ENCODE measurements at places on chromosomes 7 and 10.

DNA sequence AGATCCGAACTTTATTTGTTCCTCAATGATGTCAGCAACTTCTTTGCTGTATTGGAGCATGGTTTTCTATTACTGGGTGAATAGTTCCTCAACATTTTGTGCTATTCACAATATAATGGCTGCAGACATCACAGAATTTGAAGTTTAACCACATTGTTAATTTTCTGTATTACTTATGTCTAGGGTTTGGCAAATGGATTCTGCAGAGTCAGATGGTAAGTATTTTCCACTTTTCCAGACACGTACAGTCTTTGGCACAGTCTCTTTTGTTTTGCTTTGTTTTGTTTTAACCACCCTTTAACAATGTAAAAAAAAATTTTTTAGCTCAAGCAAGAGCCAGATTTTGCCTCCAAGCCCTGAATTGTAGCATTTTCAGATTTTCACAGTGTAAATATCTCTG, 36.8 kb upstream of the FOXK1 start:
- no peak for DNase-seq

- peak; percentile 70 for DNase-seq
Observed at GRCh38 chr10:68231106-68231816, 652 bp downstream of the ATOH7 start.

- no peak for DNase-seq
Observed at GRCh38 chr7:44735403-44736165, 13.1 kb upstream of the ZMIZ2 start.

- DNase-seq: no peak
Observed at GRCh38 chr7:105230486-105230885, 158.2 kb downstream of the SRPK2 start.

DNA sequence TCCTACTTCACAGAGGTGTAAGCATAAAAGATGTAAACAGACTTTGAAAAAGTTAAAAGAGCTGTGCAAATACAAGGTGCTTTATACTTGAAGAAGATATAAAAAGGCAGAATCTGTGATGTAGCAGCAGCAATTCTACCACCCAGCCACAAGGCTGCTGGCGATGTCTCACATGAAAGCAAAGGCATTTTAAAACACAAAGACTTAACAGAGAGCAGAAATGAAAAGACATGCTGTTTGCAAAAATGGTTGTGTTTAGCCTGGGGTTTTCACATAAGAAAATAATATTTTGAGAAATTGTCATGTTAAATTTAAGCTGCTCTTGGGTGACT, 85.5 kb upstream of the ZNF800 start:
- DNase-seq: no peak

GRCh38 chr10:71649631-71650030, 69.9 kb downstream of the C10orf105 start:
- no peak for DNase-seq

DNA sequence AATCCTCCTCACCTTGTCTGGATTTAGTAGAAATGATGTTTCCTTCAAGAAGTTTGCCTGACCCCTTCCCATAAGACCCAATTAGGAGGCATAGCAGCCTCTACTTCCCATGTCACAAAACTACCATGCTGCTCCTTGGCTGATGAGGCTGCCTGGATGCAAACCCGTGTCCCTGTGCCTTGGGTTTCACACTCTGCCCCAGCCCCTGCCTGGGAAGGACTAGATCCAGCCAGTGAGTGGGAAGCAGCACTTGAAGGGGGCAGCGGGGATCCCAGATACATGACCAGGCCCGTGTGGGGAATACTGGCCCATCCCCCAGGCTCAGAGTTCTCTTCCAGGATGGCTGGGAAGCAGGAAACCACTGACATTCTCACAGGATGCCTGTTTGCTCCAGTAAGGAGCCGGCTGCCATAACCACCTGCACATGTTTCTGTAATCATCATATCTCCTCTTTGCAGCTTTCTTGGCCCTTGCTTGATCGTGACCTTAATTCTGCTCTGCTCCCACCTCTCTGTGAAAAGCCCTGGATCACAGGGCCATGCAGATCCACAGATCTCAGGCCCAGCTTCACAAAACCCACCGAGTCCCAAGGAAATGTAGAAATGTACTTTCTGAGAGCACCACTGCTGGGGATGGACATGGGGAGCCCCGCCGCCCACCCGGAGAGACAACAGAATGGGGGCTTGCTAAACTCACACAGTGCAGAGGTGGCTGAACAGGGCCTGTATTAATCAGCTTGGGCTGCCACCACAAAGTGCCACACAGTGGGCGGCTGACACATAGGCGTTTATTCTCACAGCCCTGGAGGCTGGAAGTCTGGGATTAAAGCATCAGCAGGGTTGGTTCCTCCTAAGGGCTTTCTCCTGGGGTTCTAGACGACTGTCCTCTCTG, 287.8 kb upstream of the IGFBP3 start:
- DNase-seq: no peak

DNA sequence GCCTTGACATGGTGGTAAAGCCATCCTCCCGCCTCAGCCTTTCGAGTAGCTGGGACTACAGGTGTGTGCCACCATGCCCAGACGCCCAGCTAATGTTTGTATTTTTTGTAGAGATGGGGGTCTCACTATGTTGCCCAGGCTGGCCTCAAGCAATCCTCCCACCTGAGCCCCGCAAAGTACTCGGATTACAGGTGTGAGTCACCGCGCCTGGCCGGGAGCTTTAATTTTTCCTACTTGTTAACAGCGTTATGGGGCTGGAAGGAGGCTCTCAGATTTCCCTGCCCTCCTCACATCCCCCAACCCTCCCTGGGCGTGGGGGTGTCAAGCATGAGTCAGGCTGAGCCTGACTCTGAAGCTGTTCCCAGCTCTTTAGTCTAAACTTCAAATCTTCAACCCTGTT, 8.3 kb downstream of the ALKBH4 start:
- no peak for DNase-seq

DNA sequence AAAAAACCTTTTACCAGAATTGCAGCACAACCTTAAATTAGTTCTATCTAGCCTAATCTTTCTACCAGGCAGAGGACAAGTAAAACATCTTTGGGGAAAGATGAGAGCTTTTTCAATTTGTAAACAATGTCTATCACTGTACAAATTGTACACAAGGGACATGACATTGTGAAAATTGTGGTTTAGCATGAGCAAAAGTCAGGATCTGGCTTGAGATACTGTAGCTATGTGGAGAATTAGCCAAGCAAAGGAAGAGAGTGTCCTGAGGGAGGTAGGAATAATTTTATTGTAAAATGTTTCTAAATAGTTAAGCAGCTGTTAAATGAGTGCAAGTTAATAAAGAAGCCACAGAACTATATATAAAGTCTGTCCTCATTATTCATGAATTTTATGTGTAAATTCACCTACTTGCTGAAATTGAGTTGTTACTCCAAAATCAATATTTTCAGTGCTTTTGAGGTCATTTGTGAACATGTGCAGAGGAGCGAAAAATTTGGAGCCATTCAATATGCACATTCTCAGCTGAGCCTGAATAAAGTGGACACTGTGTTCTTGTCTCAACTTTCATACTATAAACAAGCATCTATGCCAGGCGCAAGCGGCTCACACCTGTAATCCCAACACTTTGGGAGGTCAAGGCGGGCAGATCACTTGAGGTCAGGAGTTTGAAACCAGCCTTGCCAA, 42.8 kb upstream of the POM121L12 start:
- no peak for DNase-seq

DNA sequence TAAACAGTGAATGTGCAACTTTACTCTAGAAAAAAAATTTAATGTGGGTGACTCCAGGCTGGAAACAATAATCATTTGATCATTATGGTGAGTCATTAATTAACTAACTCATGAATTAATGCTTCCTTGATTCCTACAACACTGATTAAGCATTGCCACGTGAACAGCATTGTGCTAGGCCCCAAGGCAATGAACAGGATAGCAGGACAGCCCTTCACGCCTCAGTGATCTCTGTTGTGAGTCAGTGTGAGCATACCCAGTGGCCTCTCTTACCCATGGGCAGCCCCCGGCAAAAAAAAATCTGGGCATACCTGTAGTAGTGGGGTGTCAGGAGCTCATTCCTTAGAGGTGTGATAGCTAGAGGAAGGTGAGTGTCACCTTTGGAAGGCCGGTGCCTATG, 76.0 kb downstream of the DENND2A start:
- no peak for DNase-seq

GRCh38 chr10:122847782-122848604, 2.3 kb upstream of the CUZD1 start:
- DNase-seq: peak; percentile 2

DNA sequence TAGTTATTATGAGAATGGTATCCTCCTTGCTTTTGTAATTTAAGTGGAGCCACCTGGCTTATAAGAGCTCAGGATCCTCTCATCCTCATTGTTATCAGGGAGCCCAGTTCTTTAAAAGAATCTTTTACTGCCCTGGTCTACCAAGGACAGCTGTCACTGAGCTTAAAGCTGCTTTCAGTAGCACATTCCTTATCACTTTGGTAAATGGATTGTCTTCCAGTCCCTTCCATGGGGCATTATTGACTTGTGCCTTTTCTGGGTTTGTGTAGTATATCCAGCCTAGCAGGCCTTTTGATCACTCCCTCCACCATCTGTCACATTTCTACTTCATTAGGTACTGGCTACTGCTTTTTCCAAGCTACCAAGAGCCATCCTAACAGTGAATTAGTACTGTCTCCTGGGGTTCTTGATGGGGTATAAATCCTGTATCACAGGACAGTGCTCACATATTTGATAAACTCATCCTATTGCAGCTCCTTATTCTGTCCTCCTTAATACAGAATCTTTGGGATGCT, 208.9 kb downstream of the TMEM26 start:
- DNase-seq: no peak

DNA sequence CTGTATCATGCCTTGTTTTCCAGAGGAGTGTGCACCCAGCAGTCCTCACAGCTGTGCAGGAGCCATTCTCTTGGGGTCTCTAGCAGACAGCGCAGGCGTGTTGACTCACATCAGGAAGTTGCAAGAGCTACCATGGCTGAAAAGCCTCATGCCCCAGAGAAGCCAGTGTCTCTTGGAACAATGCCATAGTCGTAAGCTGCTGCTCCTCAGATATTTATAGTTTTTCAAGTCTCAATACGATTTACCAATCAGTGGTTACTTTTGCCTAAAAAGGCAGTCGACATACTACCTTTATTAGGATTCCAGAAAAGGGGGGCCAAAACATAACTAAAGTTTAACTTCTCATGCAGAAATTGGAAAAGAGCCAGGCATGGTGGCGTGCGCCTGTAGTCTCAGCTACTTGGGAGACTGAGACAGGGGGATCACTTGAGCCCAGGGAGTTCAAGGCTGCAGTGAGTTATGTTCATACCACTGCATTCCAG, 407.7 kb downstream of the PARD3 start:
- no peak for DNase-seq

DNA sequence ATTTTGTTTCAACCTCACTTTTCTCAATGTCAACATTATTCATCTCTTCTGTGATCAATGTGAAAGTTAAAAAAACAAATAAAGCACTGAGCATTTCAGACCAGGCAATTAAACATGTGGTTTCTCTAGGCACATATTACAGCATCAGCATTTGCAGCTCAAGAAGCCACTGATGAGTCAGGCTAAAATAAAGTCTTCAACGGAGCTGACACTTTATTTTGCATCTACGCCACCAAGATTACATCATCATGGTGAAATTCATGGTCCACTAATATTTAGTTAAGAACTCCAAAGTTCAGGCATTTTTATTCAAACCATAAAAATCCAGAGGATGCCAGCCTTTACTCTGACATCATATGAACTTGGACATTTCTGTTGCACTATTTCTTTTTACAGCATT, 33.0 kb downstream of the MAGI2 start:
- no peak for DNase-seq

- DNase-seq: no peak
Observed at GRCh38 chr7:155506854-155507337, 39.5 kb downstream of the CNPY1 start.

GRCh38 chr7:43260980-43261878, 148.8 kb downstream of the HECW1 start:
- DNase-seq: peak; percentile 68

DNA sequence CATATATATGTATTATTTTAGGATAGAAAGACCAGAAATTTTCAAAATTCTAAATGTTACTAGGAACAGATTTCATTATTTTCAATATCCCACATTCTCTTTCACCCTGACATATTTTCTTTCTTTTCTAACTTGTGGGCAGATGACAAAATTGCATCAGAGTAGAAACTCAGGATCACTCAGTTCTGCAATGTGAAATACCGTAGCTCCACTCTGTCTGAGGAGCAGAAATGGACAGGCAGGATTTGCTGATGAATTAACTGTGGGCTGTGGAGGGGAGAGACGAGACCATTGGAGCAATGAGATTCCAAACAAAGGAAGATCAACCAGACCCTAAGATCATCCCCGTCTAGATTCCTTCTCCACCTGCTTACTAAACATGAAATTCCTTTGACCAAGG, 37.0 kb upstream of the SVOPL start:
- no peak for DNase-seq

DNA sequence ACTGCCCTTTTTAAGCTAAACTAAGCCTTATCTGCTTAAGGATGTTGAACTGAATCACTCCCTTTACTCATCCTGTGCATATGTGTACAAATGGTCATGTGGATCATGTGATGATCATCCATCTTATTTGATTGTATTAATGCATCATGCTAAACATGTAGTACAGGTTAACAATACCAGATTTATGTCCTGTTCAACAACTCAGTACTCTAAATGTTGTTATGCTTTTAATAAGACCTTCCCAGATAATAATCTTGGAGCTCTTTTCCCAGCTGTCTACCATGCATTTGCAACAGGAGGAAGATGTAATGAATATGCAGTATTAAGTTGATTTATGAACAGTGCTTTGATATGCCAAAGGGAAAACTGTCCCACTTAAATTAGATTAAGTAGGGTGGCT, 318.0 kb downstream of the BICC1 start:
- DNase-seq: no peak

DNA sequence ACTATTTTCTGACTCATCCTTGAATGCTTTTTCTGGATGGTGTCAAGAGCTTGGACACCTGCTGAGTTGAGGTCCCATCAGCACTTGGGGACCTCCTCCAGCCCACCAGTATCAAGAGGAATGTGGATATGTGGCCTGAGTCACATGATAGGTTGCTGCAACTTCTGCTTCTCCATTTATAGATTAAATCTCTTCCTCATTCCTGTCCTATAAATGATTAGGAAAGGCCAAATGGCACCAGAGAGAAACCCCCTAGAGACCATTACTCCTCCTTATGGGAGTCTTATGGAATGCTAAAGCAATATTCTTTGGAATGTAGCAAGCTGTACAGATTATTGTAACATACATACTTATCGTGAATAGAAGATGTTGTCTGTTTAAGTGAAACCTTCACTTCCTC, 85.6 kb downstream of the NEUROD6 start:
- no peak for DNase-seq

- no peak for DNase-seq
Observed at GRCh38 chr7:158633055-158633956, 45.7 kb upstream of the PTPRN2 start.

DNA sequence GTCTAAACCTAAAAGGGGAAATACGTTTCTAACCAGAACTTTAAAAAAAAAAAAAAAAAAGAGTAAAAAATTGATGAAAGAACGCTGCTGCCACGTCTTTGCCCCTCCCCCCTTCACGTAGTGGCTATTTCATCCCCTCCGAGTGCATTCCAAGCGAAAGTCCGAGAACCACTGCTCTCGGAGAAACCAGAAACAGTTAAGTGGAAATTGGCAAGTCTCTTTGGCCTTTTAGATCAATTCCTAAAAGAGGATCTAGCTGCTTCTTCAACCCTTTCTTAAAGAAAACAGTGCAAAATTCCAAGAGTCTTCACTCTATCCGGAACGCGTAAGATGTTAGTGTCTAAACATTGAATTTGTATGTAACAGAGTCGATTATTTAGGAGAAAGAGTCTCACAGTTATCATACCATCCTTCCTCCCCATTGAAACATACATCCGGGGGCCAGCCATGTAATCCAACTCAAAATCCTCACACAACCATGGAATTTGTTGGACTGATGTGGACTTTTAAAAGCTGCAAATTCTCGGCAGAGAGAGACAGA, 1.1 kb downstream of the P4HA1 start:
- peak; percentile 10 for DNase-seq
